ENCODE measurements at places on chromosomes 1 and 21.

GRCh38 chr1:160800645-160801408 lies 4.9 kb downstream of the LY9 start:
- DNase-seq = no peak

DNA sequence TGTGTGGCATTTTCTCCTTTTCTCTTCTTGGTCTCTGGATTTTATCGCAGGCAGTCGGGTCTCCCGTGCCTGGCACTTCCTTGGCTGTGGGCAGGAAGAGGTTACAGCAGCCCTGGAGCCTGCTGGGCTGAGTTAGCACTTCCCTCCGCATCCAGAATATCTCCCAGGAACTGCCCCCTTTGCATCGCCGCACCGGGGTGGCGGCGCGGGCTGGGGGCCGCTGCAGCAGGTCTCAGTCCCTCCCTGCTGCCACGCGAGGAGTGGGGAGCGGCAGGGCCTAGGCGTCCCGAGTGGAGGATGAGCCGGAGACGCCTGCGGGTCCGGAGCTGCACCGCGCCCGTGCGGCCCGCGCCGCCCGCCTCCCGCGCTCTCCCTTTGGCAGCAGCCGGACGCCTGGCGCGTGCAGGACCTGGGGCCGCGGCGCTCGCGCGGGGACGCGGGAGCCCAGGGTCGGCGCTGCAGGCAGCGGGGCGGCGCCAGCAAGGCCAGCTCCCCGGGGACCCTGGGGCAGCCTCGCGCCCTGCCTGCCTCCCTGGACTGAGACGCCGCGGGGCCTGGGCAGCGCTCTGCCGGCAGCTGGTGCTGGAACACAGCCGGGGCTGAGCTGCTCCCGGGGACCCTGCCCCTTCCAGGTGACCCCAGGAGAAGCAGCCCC lies 192.8 kb downstream of the PRDM2 start:
- no peak for DNase-seq

DNA sequence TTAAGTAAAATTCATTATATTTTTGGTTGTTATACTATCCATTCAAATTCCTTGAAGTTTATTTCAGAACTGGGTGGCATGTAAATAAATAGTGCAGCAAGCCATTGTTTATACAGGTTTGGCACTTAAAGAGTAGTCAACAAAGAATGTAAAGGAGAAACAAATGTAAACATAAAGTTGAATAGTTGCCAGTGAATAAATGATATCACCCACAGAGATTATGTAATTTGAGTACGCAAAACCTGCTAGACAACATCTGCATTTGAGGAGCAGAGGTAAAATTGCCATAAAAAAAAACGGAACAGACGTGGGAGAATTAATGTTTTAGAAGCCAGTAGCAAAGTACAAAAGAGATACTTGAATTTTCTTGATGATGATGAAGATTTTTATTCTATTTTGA lies 111.6 kb downstream of the ADGRL2 start:
- DNase-seq = no peak

- no peak for DNase-seq
Measured at GRCh38 chr1:150066328-150066727, 1.2 kb upstream of the VPS45 start.

DNA sequence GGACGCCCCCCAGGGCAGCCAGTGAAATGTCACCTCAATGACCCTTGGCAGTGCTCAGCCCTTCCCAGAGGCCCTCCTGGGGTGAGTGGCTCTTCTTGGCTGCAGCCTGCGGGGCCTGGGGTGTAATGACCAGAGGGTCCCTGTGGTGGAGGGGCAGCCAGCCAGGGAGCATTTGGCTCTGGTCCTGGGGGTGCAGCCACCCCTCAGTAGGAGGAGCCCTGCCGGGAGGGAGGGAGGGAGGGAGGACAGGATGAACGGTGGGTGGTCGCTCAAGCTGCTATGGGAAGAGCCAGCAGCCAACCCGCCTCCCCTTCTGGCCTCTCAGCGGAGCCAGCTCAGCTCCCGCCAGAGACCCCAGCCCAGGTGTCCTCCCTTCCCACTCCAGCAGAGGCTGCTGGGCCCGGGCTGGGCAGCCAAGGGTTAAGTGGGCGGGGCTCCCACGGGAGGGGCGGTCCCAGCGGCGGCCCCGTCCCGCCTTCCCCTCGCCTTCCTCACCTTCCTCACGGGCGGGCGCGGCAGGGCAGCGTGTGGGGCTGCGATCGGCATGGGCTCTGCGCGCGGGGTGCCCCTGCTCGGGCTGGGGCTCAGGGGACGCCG lies 9.0 kb upstream of the PLCH2 start:
- no peak for DNase-seq

GRCh38 chr21:34133802-34134201 lies 60.4 kb downstream of the MRPS6 start:
- no peak for DNase-seq

- DNase-seq = peak; percentile 39
Measured at GRCh38 chr1:221435504-221435904, 306.4 kb downstream of the DUSP10 start.

DNA sequence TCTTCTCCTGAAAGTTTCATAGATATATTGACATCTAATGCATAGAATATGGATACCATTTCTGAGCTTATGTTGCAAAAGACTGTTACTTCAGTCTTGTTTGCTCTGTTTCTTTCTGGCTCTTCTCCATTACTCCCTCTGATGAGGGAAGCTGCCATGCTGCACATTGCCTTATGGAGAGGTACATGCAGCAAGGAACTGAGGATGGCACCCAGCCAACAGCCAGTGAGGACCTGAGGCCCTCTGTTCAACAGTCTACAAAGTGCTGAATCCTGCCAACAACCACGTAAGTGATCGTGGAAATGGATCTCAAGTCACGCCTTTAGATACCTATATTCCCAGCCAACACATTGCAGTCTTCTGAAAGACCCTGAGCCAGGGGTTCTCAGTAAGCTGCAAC lies 66.6 kb upstream of the ADAMTS5 start:
- DNase-seq = no peak

GRCh38 chr1:168907053-168907452 lies 178.0 kb upstream of the DPT start:
- DNase-seq = no peak

- DNase-seq = no peak
Measured at GRCh38 chr1:8165595-8166360, 139.7 kb upstream of the ERRFI1 start.

GRCh38 chr1:59856725-59857338 lies 42.1 kb downstream of the HOOK1 start:
- DNase-seq = no peak

DNA sequence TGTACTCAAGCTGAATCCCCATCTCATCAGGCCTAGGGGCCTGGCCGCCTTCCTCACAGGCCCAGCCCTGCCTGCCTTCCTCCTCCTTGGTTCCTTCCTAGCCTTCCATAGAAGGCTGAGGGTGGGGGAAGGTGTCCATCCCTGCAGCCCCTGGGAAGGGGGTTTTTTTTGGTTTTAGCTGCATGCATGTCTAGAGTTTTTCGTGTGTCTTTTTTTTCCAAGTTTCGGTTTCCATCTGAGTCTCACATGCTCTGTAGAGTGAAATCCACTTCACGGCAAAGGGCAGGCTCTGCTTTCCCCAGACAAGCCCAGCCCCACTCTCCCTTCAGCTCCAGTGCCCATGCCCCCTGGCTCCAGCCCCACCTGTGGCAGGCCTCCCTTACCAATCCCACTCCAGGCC lies 32.1 kb downstream of the GRHL3 start:
- DNase-seq = no peak

DNA sequence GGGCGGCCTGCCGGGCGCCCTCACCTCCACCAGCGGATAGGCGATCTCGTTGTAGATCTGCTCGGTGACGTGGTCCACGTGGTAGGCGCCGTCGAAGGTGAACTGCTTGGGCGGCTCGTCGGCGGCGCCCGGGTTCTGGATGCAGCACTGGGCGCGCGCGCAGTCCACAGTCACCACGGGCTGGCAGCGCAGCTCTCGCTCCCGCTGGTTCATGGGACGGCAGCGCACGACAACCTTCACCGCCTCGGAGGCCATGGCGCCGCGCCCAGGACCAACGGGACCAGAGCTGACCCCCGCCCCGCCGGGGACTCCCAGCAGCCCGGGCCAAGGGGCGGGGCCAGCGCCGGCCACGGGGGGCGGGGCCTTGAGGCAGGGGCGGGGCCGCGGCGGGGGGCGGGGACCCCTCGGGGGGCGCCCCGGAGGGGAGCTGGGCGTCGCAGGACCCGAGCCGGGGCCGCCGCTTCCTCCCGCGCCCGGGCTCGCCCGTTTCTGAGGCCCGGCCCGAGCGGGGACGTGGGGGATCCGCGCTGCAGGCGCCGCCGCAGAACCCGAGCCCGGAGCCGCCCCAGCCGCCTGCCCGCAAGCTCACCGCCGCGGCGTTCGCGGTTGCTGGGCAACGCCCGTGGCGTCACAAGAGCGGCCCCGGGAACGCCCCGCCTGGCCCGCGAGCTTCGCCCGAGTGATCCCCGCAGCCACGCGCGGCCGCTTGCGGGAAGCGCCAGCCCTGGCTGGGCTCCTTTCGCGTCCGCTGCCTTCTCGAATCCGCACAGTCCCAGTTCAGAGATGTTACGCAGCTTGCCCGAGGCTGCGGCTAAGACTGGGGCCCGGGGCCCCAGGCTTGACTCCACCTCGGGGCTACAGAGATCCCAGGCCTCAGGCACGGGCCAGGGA lies at the start of gene KIF17:
Gene KIF17 (minus strand): TSS at position 556 of the 891 bp plus-strand sequence. CDS start 301 bp downstream, at position 255.
- no peak for DNase-seq

- DNase-seq = no peak
Measured at GRCh38 chr1:58908561-58909560, 125.0 kb upstream of the JUN start.

GRCh38 chr1:185539277-185539943 lies 194.8 kb upstream of the HMCN1 start:
- no peak for DNase-seq

- DNase-seq = no peak
Measured at GRCh38 chr21:45891388-45892155, 90.0 kb upstream of the COL6A1 start.

DNA sequence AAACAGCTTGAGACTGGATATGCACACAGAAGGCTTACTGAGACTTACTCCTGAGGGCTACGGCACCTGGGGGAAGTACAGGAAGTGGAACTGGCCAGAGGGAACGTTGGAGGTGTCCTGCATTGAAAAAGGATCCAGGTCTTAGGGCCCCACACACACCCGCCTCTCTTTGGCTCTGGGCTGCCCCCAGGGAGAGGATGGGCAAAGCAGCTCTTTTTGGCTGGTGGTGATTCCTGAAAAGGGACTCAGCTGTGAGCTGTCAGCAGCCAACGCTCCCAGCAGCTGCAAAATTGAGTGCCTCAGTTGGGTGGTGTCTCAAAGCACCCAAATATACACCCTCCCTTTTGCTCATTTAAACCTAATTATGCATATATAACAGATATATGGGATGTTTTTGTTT lies 213.2 kb downstream of the TNR start:
- no peak for DNase-seq

DNA sequence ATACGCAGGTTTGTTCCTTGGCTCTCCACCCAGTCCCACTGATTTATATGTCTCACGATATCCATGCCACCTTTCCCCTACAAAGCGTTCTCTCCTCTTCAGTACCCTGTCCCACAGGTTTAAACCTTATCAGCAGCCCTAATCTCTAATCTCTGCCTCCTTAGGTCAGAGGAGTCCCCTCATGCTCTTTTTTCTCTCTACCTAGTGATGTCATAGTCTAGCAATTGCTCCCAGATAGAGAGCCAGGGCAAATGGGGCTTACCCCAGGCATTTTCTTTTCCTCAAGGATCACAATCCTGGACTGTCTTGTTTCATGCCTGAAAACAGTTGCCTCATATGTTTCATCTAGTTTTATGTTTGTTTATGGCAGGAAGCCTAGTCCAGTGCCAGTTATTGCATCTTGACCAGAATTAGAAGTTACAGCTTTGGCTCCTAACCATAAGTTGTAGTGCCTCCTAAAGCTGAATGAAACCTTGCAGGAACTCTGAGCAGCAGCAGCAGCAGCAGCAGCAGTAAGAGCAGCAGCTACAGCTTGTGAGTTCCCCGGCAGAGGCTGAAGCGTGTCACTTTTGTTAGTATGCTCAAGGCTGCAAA lies 26.7 kb upstream of the TP53BP2 start:
- no peak for DNase-seq

DNA sequence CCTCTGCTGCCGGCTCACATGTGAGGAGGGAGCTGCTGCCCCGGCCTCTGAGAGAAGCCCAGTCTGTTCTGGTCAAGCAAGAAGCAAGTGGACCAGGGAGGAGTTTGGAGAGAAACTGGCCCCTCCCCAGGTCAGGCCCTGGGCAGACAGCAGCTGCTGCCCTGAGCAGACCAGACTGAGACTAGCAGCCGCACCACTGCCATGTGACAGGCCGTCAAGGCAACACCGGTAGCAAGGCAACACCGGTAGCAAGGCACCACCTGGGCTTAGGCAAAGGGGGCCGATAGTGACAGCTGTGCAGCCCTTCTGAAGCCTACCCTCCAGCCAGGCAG lies 50.3 kb downstream of the ARHGEF16 start:
- DNase-seq = no peak

DNA sequence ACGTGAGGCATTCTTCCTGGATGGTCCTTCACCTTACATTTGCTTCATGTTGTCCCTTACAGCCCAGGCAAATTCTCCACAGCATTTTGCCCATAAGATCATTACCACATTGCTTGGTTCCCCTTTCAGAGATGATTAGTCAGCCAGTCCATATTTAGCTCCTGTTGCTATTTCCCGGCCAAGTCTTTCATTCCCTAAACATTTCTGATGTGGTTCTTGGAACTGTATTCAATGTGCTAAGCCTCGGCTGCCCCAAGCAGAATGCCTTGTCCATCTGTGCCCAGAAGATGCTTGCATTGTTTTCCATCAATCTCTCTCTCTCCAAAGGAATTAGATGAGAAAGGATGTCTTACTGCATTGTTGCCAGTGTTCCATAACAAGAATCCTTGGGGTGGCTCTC lies 420.9 kb upstream of the CAMK1G start:
- no peak for DNase-seq

GRCh38 chr1:112522621-112523020 lies 13.9 kb downstream of the WNT2B start:
- DNase-seq = no peak

DNA sequence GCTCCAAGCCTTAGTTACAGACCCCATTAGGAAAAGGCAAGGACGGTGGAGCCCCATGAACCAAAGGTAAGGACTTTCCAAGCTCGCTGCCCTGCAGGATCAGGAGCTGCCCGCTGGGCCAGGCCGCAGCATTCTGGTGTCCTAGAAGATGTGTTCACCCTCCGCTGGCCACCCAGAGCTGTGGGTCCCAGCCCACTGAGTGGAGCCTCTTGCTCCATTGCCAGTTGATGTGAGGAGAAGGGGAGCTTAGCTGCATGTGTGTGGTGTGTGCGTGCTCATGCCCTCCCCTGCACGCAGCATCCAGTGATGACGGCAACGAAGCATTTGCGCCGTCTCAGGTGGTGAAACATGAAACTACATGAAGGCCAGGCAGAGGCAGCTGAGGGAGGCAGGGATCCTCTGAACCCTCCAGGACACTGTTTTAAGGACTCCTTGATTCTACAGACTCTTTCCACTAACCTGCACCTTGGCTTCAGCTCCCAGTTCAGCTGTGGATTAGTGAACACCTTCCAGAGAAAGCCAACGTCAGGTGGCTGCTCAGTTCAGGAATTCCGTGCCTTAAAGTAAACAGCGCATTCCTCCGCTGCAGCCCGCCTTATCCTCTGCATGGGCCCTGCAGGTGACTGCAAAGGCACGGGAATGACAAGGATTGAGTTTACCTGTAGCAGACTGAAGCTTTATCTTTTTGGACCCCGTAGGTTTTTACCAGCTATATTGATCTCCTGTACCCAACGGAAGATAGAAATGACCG lies 48.7 kb downstream of the SMYD2 start:
- no peak for DNase-seq
